ENCODE measurements at places on chromosomes 5 and 9.

GRCh38 chr9:19239955-19240354 is 9.5 kb downstream of the DENND4C start:
- no peak for DNase-seq

DNA sequence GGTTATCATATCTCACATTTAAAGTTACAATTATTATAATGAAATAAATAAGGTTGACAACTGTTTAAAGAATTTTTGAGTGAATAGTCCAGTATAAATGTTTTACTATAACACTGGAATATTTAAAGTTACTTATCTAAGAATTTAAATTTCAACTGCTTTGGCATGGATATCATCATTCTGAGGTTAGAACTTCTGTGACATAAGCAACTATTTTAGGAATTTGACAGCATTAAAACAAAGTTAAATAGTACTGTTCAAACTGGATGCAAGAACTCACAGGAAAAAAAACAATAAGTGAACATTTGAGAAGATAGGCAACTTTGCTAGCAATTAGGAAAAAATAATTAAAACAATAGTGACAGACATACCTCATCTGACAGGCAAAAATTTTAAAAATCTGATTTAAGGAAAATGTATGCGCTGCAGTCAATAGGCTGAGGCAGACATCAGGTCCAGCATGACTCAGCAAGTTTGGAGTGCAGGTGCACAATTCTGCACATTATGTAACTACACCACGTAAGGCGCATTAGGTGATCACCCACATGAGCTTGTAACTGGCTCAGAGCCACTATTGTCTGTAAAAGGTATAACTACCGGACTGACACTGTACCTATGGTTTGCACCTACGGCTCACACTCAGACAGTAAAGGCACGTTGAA is 180.6 kb downstream of the PDE4D start:
- DNase-seq, result no peak

DNA sequence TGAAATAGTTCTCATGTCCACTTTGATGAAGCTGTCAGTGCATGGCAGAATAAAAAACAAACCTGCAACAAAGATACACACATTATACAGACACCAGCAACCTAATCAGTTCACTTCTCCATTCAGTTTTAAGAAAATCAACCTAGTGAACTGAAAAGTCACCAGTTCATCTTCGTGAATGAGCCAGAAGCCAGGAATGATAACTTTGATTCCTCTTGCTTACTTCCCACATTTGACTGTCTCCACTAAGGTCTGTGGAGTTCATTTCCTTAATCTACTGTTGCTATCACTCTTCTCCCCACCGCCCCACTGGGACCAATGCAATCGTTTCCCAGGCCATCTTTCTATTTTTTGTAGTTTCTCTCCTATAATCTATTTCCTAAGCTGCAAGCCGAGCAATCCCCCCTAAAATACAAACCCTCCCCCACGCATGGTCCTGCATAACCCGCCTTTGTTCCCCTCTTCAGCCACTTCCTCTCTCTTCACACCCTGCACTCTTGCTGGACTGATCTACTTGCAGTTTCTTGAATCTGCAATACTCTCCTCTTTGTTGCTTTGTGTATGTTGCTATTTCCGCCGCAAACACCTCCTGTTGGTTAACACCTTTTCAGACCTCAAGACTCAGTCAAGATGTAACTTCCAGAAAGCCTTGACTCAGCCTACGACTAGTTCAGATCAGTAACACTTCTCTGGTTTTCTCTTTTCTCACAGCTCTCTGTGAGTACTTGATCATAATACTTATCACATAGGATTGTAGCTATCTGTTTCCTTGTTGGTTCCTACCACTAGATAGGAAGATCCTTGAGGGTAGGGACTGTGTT is 16.6 kb downstream of the STOM start:
- DNase-seq, result peak; percentile 32

GRCh38 chr5:148541054-148541835 is 113.1 kb downstream of the HTR4 start:
- DNase-seq, result no peak

- no peak for DNase-seq
Measured at GRCh38 chr9:111917980-111918379, 21.4 kb downstream of the UGCG start.

- DNase-seq, result no peak
Measured at GRCh38 chr5:126808521-126808988, 31.6 kb downstream of the LMNB1 start.

GRCh38 chr5:148790545-148791333 is 35.7 kb upstream of the ADRB2 start:
- no peak for DNase-seq

DNA sequence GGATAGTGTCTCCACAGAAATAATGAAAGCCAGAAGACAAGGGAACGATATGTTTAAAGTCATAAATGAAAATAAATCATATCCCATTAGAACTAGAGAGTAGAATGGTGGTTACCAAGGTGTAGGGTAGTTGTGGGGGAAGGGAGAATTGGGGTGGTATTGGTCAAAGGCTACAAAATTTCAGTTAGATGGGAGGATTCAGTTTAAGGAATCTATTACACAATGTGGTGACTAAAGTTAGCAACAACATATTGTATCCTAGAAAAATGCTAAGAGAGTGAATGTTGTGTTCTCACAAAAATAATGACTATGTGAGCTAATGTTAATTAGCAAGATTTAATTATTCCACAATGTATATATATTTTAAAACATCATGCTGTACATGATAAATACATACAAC is 27.8 kb upstream of the LARP1 start:
- DNase-seq, result no peak

- DNase-seq, result no peak
Measured at GRCh38 chr5:107535849-107536248, 134.9 kb downstream of the EFNA5 start.

DNA sequence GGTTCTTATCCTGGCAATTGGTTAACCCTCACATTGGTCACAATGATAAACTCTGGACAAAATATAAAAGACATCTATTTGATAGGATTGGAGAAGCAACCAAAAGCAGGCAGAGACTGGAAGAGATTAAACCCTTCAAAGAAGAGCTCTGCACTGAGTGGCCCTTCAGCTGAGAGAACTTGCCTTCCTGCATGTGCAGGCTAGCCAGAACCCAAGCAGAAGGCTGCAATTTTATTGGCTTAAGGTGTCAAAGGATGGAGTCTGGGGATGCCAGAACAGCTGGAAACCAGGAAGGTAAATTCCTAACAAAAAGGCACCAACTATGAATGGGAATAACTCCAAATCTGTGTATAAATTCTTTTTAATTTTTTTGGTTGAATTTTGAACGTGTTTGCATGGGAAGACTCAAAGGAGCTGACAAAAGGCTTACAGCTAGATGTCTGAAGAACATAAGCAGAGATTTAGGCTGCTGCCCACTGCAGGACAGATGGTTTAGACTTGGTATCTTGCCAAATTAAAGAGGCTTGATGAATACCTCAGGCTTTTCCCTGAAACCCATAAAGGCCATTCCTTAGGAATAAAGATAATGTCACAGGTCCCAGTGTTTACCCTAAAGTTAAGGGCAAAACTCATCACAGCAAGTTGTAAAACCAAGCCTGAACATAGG is 66.3 kb downstream of the NR2F1 start:
- DNase-seq, result no peak

- no peak for DNase-seq
Measured at GRCh38 chr5:114415760-114416159, 53.9 kb downstream of the KCNN2 start.

Measured in stimulated activated naive CD4-positive, alpha-beta T cell treated with Interleukin-2 at 50 U/mL for 16 hours (primary cell).